ENCODE measurements at places on chromosomes 4 and X.
A peak's percentile ranks its signal among the peaks of the same experiment; 100 is the strongest.

DNA sequence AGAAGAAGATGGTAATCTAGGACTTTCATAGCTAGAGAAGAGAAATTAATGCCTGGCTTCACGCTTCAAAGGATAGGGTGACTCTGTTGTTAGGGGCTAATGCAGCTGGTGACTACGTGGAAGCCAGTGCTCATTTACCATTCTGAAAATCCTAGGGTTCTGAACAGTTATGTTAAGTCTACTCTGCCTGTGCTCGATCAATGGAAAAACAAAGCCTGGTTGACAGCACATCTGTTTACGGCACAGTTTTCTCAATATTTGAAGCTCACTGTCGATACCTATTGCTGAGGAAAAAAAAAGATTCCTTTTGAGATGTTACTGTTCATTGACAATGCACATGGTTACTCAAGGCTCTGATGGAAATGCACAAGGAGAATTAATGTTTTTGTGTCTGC is 182.6 kb upstream of the NUDT6 start:
- no peak for DNase-seq

DNA sequence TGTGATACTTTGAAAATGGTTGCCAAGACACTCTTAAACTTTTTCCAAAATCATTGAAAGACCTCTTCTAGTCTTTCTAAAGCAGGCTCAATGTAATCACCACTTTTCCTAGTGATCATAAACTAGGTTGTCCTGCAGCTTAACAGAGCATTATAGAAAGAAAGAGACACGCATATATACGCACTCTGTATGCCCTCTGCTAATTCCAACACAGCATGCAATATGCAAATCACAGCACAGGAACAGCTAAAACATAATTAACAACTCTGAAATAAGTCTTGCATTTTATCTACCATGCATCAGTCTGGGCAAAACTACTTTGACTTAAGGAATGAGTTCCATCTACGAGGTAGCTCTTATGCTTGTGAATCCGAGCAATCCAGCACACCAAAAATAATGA is 94.6 kb downstream of the COL25A1 start:
- no peak for DNase-seq

DNA sequence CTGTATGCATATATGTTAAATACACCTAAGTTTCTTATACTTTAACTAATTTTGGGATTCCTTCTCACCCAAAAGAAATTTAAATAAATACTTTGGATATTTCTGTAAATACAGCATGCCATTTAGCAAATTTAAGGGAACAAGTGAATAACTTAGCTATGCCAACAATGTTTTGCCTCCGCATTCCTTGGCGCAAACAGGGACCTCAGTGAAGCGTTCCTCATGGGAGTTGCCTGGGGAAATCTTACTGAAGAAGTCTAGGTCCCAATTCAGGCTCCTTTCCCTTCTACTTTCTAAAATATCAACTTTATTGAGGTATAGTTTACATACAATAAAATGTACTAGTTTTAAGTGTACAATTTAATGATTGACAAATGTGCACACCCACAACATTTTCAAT is 25.0 kb downstream of the COL4A5 start:
- no peak for DNase-seq

DNA sequence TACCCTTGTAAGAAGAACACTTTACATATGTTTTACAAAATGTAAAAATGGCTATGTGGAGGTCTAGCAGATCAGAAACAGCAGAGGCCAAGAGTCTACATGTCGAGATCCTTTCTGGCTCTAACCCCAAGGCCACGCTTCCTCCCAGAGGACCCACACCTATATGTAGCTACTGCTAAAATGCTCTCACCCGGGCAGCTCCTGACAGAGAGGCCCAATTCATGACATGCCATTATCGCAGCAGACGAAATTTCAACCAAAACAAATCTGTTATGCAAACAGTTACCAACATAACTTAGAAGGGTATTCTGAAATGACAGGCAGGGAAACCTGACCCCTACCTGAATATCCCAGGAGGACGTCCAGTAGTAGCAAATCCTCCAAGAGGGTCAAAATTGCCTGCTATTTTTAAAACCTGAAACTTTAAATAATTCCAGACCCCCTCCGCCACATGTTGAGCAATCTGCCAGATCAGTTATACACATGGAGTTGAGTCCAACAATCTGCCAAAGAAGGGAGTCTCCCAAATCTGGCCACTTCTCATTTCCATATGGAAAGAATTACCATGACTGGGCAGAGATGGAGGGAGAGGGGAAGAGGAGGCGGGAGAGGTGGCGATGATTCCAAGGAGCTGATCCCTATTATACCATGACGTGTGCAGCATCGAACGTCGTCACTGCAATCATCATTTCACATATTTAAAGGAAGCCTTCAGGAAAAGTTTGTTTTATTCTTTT is 192.9 kb upstream of the TBL1X start:
- DNase-seq = no peak

- no peak for DNase-seq
These were observed 35.6 kb downstream of the MAP7D3 start for GRCh38 chrX:136215559-136215958.

GRCh38 chr4:8393593-8394038 is 46.9 kb downstream of the ACOX3 start:
- peak; percentile 86 for DNase-seq

GRCh38 chr4:30912098-30912714 is 192.0 kb downstream of the PCDH7 start:
- DNase-seq = no peak

- DNase-seq = no peak
These were observed 292.9 kb downstream of the TLL1 start for GRCh38 chr4:166165829-166166420.

- DNase-seq = no peak
These were observed 83.2 kb upstream of the SCML1 start for GRCh38 chrX:17654116-17654515.

GRCh38 chr4:140888054-140888453 is 131.9 kb upstream of the TBC1D9 start:
- no peak for DNase-seq

- DNase-seq = no peak
These were observed 150.5 kb downstream of the RAP1GDS1 start for GRCh38 chr4:98411731-98412130.
